PC-3 (cell line): ENCODE measurements at places on chromosomes 6 and 20. TPM values are rescaled to one million over a fixed set of nuclear protein-coding genes. Genes with fewer than 3 reads are reported as not detected.

ZFP57 gene
- total RNA-seq: not detected in 2 replicates

DNA sequence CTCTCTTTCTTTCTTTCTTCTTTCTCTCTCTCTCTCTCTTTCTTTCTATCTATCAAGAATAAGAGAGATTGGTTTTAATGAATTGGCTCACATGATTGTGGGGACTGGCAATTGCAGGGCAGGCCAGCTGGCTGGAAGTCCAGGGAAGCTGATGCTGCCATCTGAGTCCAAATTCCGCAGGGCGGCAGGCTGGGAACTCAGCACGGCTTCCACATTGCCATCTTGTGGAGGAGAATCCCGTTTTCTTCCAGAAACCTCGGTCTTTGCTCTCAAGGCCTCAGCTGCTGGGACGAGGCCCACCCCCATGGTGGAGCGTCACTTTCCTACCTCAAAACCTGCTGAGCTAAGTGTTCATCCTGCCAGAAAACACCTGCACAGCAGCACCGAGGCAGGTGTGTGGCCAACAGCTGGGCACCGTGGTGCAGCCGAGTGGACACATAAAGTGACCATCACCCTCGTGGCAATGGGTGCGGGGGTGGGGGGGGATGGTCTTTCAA, 58.8 kb upstream of the SLCO4A1 start:
- H3K36me3 ChIP-seq: no peaks in the 10 kb centered on the region
- no peak overlapping the region for H3K4me3 ChIP-seq
- peaks cover 9% of the 10 kb centered on the region for H3K4me1 ChIP-seq
- no peak overlapping the region for H3K27ac ChIP-seq
- peak; percentile 19 for DNase-seq

CFAP61 gene
- not detected in 2 replicates for total RNA-seq

DNA sequence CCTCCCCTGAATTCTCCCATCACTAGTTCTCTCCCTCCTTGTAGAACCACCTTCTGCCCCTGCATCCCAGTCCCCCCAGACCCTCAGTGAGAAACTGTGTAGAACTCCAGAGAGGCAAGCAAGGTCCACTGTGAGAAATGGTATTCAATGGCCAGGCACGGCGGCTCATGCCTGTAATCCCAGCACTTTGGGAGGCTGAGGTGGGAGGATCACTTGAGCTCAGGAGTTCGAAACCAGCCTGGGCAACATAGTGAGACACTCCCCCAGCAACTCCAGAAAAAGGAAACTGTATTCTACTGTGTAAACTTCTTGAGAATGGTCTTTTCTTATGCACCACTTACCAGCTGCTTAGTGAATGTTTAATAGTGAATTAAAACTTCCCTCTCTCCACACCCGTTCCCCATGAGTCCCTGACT, 8.2 kb upstream of the CD83 start:
- no peak overlapping the region for H3K27ac ChIP-seq
- no peaks in the 10 kb centered on the region for H3K27me3 ChIP-seq
- no peaks in the 10 kb centered on the region for H3K36me3 ChIP-seq
- H3K4me3 ChIP-seq: no peak overlapping the region
- no peak for DNase-seq

DNA sequence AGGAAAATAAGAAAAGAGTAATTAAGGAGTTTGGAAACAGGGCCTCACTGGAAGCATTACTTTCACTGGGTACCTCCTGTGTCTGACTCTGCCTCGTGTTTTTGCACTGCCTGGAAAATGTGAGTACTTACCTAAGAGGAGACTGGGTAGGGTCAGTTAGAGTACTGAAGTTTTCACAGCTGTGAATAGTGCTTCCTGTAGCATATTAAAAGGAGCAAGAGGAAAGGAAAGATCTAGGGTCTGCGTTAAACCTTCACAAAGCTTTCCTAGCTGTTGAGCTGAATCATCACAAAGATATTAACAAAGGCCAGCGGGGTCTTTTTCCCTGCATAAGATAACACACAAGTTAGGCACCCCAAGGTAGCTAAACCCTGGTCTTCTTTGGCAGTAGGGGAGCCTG, 82.3 kb downstream of the MLIP start:
- no peak for DNase-seq
- H3K27ac ChIP-seq: no peak overlapping the region
- no peak overlapping the region for H3K4me3 ChIP-seq

DNA sequence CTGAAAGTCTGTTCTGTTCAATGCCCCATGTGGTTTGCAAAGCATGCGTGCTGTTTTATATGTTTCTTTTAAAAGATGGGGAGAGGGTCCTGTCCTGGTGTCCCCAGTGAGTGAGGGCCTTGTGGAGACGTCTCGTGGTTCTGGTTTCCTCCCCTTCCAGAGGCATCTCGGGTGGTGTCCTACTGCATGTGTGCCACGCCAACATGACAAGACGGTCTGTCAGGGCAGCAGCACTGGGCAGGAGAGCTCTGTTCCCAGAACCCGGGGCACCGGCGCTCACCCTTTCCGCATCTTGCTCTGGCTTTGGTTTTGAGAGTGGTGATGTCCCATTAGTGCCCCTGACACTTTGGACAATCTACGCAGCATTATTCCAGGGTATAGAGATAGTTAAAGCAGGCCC, 275.6 kb downstream of the CDH4 start:
- H3K4me1 ChIP-seq: no peaks in the 10 kb centered on the region
- H3K36me3 ChIP-seq: no peaks in the 10 kb centered on the region
- peaks cover 51% of the 10 kb centered on the region for H3K27me3 ChIP-seq
- DNase-seq: no peak

GRCh38 chr6:56906752-56907151, 48.2 kb upstream of the BEND6 start:
- no peak overlapping the region for H3K4me3 ChIP-seq
- H3K4me1 ChIP-seq: peaks cover 46% of the 10 kb centered on the region
- peak; percentile 59 for DNase-seq
- no peaks in the 10 kb centered on the region for H3K27me3 ChIP-seq
- no peaks in the 10 kb centered on the region; the same call in 1 of the 2 replicates for H3K36me3 ChIP-seq

GSTA3 gene
- total RNA-seq: not detected in 2 replicates

GRCh38 chr6:150373260-150373701, 4.5 kb downstream of the IYD start:
- no peaks in the 10 kb centered on the region for H3K27me3 ChIP-seq
- peak; percentile 63 for DNase-seq
- H3K4me1 ChIP-seq: no peaks in the 10 kb centered on the region
- no peak overlapping the region for H3K4me3 ChIP-seq

DNA sequence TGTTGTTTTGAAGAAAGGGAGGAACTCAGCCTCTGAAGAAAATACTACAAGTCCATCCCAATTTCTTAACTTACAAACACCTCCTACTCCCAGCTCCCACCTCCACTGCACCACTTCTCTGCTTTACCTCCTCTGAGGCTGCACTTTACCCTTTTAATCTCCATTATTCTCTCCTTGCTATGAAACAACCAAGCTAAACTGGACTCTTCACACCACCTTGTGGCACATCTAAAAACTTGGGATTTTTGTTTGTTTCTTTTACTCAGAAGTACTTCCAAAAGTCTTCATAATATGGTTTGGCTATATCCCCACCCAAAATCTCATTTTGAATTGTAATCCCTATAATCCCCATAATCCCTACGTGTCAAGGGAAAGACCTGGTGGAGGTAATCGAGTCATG, 142.2 kb downstream of the MOXD1 start:
- no peaks in the 10 kb centered on the region for H3K36me3 ChIP-seq
- H3K27ac ChIP-seq: no peak overlapping the region
- no peaks in the 10 kb centered on the region for H3K4me1 ChIP-seq
- peak; percentile 40 for DNase-seq

- H3K4me1 ChIP-seq: peaks cover 23% of the 10 kb centered on the region
- H3K27ac ChIP-seq: no peak overlapping the region
- H3K36me3 ChIP-seq: peaks cover 29% of the 10 kb centered on the region
- H3K4me3 ChIP-seq: peak overlapping the region; percentile 89
Observed at GRCh38 chr6:31969712-31970603, 2.0 kb downstream of the DXO start.

- H3K4me3 ChIP-seq: no peak overlapping the region
- peaks cover 27% of the 10 kb centered on the region; the same call in 1 of the 2 replicates for H3K27me3 ChIP-seq
- DNase-seq: no peak
Observed at GRCh38 chr20:51199920-51200319, 177.0 kb upstream of the KCNG1 start.

GRCh38 chr20:18688676-18689075, 100.8 kb downstream of the DTD1 start:
- H3K36me3 ChIP-seq: no peaks in the 10 kb centered on the region
- no peak overlapping the region for H3K4me3 ChIP-seq
- H3K4me1 ChIP-seq: peaks cover 25% of the 10 kb centered on the region
- H3K27ac ChIP-seq: no peak overlapping the region
- DNase-seq: no peak

GRCh38 chr20:9128568-9128967, 59.7 kb downstream of the PLCB4 start:
- no peak for DNase-seq
- H3K4me3 ChIP-seq: no peak overlapping the region
- H3K4me1 ChIP-seq: no peaks in the 10 kb centered on the region
- peaks cover 25% of the 10 kb centered on the region; the same call in 1 of the 2 replicates for H3K36me3 ChIP-seq

- no peak for DNase-seq
- H3K27me3 ChIP-seq: peaks cover 15% of the 10 kb centered on the region; the same call in 1 of the 2 replicates
- no peaks in the 10 kb centered on the region for H3K36me3 ChIP-seq
- no peak overlapping the region for H3K4me3 ChIP-seq
- no peak overlapping the region for H3K27ac ChIP-seq
Observed at GRCh38 chr20:40632346-40632976, 56.6 kb downstream of the MAFB start.

ABT1 gene
- 26.9 and 33.7 TPM in 2 replicates for total RNA-seq

DNA sequence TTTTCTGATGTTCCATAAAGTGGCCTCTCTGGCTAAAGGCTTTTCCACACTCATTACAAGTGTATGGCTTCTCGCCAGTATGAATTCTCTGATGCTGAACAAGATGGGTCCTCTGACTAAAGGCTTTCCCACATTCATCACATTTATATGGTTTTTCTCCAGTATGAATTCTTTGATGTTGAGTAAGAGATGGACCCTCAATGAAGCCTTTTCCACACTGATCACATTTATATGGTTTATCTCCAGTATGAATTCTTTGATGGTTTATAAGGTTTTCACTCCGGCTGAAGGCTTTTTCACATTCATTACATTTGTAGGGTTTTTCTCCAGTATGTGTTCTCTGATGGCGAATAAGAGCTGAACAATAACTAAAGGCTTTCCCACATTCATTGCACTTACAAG, 20.4 kb downstream of the ZNF184 start:
- DNase-seq: peak; percentile 5
- peaks cover 100% of the 10 kb centered on the region for H3K36me3 ChIP-seq
- H3K4me3 ChIP-seq: peak overlapping the region; percentile 7; the same call in 1 of the 2 replicates
- H3K27ac ChIP-seq: no peak overlapping the region
- no peaks in the 10 kb centered on the region for H3K27me3 ChIP-seq

DNA sequence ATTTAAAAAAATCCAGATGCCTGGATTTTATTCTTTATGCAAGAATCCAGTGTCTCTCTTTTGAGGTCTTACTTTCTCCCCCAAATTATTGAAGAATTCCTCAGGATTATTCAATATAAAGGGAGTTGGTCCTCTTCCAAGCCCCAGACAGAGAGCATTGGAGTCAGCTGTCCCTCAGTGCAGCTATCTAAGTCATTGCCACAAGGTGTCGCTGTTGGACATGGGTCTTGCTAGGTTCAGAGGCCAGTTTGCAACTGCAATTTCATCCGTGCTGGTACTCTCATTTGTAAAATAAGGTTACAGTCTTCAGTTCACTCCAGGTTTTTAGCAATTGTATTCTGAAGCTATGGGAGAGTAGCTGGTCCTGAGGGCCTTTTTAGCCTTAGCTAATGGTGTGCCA, 27.8 kb downstream of the CCN2 start:
- peak; percentile 67 for DNase-seq
- H3K4me3 ChIP-seq: no peak overlapping the region
- H3K27me3 ChIP-seq: no peaks in the 10 kb centered on the region
- H3K4me1 ChIP-seq: peaks cover 4% of the 10 kb centered on the region; the same call in 1 of the 2 replicates
- no peak overlapping the region for H3K27ac ChIP-seq

GRCh38 chr6:74343804-74344203, 647.8 kb downstream of the CD109 start:
- H3K27me3 ChIP-seq: no peaks in the 10 kb centered on the region
- DNase-seq: peak; percentile 47
- H3K4me3 ChIP-seq: no peak overlapping the region
- H3K36me3 ChIP-seq: no peaks in the 10 kb centered on the region
- H3K4me1 ChIP-seq: no peaks in the 10 kb centered on the region
- no peak overlapping the region for H3K27ac ChIP-seq

- no peak overlapping the region for H3K4me3 ChIP-seq
- H3K27me3 ChIP-seq: no peaks in the 10 kb centered on the region
- no peak overlapping the region for H3K27ac ChIP-seq
- DNase-seq: no peak
Observed at GRCh38 chr6:170282512-170283158, 8.2 kb downstream of the DLL1 start.

DNA sequence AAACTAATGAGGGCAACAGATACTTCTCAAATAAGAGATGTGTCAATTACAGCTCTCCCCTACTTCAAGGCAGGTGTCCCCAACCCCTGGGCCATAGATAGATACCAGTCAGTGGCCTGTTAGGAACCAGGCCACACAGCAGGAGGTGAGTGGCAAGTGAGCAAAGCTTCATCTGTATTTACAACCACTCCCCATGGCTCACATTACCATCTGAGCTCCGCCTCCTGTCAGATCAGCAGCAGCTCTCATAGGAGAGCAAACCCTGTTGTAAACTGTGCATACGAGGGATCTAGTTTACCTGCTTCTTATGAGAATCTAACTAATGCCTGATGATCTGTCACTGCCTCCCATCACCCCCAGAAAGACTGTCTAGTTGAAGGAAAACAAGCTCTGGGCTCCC, 422.1 kb downstream of the GJA1 start:
- no peak overlapping the region for H3K27ac ChIP-seq
- H3K36me3 ChIP-seq: no peaks in the 10 kb centered on the region
- H3K4me3 ChIP-seq: no peak overlapping the region
- H3K27me3 ChIP-seq: no peaks in the 10 kb centered on the region
- no peaks in the 10 kb centered on the region for H3K4me1 ChIP-seq

EEF1A2 gene
- total RNA-seq: 463 and 559 TPM in 2 replicates

GRCh38 chr6:40599555-40599954, 12.4 kb upstream of the LRFN2 start:
- no peak overlapping the region for H3K4me3 ChIP-seq
- H3K27ac ChIP-seq: no peak overlapping the region
- H3K27me3 ChIP-seq: peaks cover 13% of the 10 kb centered on the region; the same call in 1 of the 2 replicates

- DNase-seq: no peak
- peaks cover 20% of the 10 kb centered on the region for H3K27me3 ChIP-seq
- H3K4me1 ChIP-seq: no peaks in the 10 kb centered on the region
- no peak overlapping the region for H3K27ac ChIP-seq
Observed at GRCh38 chr20:54532573-54532972, 57.2 kb downstream of the DOK5 start.

SPATA25 gene
- total RNA-seq: 0.40 and 0.46 TPM in 2 replicates

MYO6 gene
- 10.2 and 13.8 TPM in 2 replicates for total RNA-seq

- H3K36me3 ChIP-seq: peaks cover 42% of the 10 kb centered on the region
- H3K4me3 ChIP-seq: no peak overlapping the region
- H3K4me1 ChIP-seq: no peaks in the 10 kb centered on the region
- H3K27me3 ChIP-seq: no peaks in the 10 kb centered on the region
- H3K27ac ChIP-seq: no peak overlapping the region; the same call in 1 of the 2 replicates
Observed at GRCh38 chr20:57361517-57361916, 10.5 kb downstream of the RAE1 start.

NT5DC1 gene
- total RNA-seq: 6.6 and 11.3 TPM in 2 replicates

GRCh38 chr20:56323656-56324055, 35.1 kb upstream of the FAM210B start:
- no peak overlapping the region for H3K4me3 ChIP-seq
- peaks cover 39% of the 10 kb centered on the region; the same call in 1 of the 2 replicates for H3K27me3 ChIP-seq
- no peak for DNase-seq
- H3K27ac ChIP-seq: no peak overlapping the region
- H3K4me1 ChIP-seq: no peaks in the 10 kb centered on the region

KIF25 gene
- total RNA-seq: not detected in 2 replicates

TRAPPC3L gene
- not detected in 2 replicates for total RNA-seq

GRCh38 chr20:38674092-38674764, 50.1 kb upstream of the SLC32A1 start:
- H3K36me3 ChIP-seq: no peaks in the 10 kb centered on the region
- H3K4me3 ChIP-seq: no peak overlapping the region
- no peak for DNase-seq
- peaks cover 8% of the 10 kb centered on the region for H3K27me3 ChIP-seq
- H3K27ac ChIP-seq: no peak overlapping the region
